T follicular helper cell (primary cell): ENCODE measurements at places on chromosomes 7 and 10.

GRCh38 chr10:110075686-110076085, 67.9 kb downstream of the ADD3 start:
- DNase-seq = no peak

GRCh38 chr10:133070405-133070804, 17.3 kb upstream of the ADGRA1 start:
- DNase-seq = no peak

DNA sequence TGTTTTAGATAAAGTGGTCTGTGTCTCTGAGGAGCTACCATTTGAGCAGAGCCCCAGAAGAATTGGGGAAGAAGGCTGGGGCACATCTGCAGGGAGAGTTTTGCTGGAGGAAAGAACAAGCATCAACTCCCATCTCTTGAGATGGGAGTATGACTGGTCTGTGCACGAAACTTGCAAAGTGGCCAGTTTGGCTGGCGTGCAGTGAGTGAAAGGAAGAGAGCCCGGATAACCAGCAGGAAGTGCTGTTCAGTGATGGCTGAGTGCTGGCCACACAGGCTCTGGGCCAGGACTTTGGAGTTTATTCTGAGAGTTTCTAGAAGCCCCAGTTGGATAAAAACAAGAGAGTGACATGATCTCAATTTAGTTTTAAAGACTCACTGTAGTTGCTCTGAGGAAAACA, 34.4 kb upstream of the SVIL start:
- no peak for DNase-seq

DNA sequence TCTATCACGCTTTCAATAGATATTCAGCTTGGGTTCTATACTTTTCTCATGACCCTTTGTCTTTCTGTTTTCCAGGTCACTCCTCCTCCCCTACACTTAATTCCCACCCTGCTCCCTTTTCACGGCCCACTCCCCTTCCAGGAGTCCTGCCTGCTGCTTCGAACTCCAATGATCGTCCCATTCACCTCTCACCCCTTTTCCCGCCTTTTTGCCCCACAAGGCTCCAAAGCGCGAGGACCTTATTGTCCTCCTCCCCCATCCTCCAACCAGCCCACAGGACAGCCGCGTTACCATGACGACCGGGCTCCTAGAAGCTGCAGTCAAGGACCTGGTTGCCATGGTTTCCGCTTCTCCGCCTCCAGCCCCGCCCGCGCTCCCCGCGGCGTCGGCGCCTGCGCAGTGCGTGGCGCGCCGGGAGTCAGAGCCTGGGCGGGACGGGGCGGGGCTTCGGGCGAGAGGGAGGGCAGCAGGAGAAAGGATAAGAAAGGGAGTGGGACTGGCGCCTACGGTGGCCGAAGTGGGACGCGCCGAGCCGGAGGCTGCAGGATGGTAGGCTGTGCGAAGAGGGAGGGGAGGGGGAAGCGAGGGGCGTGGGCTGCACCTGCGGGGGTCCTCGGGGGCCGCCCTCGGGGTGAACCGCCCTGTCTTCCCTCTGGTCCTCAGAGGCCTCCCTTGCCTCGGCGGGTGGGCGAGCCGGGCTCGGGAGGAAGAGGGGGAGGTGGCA, at the start of gene AP1S1:
Gene AP1S1 (plus strand): TSS at position 508 of the 724 bp plus-strand sequence. CDS start 39 bp downstream, at position 547.
- peak; percentile 83 for DNase-seq

DNA sequence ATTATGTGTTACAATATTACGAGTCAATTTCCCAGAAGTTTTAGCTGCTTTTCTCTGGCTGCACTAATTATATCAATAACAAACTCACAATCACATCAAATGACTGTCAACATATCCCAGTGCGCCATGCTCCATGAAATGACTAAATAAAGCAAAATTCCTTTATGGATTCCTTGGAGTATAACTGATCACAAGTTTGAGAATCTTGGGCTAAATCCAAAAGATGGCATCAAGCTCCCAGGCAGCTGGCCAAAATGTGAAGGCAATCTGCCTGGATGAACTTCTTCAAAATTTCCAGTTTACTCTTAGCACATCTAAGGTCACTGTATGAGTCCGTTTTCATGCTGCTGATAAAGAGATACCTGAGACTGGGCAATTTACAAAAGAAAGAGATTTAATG, 210.8 kb downstream of the CCSER2 start:
- DNase-seq = no peak

DNA sequence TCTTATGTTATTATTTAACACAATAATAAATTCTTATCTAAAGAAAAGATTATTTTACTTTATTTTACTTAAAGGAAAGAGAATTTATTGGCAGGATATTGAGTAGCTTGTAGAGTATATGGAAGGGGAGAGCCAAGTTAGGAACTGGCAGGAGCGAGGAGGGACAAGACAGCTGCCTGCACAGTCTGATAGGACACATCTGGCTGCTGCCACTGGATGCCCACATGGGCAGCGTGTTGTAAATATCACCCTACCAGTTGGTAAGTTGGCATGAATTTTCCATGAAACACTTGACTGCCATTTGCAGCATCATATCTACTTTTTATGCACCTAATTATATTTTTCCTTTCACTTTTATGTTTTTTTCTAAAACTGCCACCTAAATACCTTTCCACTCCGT, 19.6 kb downstream of the SRI start:
- no peak for DNase-seq

DNA sequence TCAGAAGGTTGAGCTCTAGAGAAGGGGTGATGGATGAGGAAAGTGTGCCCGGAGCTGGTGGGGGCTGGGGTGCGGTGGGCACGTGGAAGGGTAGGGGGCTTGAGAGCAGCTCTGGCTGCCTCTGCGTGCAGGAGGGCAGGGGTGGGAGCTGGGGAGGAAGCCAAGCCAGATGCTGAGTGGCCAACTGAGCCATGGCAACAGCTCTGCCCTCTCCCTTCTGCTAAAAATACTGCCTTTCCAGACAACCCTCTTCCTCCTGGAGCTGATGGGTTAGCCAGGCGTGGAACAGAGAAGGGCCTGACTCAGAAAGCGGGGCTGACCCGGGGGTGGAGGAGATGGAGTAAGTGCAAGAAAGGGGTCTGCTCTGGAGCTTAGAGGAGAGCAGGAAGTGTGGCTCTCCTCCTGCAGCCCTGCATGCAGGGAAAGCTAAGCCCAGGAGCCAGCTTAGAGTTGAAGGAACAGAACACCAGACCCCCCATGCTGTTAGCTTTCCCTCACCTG, 114.6 kb upstream of the AGK start:
- DNase-seq = no peak

DNA sequence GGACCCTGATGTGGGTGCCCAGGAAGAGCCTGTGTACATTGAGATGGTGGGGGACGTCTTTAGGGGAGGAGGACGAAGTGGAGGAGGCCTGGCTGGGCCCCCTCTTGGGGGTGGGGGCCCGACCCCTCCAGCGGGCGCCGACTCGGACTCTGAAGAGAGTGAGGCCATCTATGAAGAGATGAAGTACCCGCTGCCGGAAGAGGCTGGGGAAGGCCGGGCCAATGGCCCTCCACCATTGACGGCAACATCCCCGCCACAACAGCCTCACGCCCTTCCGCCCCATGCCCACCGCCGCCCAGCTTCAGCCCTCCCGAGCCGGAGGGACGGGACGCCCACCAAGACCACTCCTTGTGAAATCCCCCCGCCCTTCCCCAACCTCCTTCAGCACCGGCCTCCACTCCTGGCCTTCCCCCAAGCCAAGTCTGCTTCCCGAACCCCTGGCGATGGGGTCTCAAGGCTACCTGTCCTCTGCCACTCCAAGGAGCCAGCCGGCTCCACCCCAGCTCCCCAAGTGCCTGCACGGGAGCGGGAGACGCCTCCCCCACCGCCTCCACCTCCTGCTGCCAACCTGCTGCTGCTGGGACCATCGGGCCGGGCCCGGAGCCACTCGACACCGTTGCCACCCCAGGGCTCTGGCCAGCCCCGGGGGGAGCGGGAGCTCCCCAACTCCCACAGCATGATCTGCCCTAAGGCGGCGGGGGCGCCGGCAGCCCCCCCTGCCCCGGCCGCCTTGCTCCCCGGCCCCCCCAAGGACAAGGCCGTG, 4.8 kb downstream of the NYAP1 start:
- no peak for DNase-seq

GRCh38 chr10:130263289-130263688, 127.1 kb downstream of the GLRX3 start:
- DNase-seq = no peak

GRCh38 chr7:55073051-55073511, 54.3 kb downstream of the EGFR start:
- no peak for DNase-seq

DNA sequence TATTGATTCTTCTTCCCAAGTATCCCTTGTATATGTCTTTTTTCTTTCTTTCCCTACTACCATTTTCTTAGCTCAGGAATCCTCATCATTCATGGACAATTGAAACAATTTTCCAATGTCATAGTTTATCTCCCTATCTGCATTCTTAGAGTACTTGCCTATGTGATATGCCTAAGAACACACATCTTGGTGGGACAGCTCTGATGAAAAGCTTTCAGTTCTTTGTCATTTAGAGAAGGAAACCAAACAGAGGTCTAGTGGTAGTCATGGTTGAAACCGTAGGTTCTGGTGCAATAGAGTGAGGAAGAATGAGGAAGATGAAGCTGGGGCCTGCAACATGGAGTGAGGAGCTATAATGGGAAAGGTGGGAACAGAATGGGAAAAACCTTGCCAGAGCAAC, 28.2 kb downstream of the TDRD1 start:
- DNase-seq = no peak

- no peak for DNase-seq
Observed at GRCh38 chr10:128950159-128950915, 516.7 kb upstream of the MGMT start.

DNA sequence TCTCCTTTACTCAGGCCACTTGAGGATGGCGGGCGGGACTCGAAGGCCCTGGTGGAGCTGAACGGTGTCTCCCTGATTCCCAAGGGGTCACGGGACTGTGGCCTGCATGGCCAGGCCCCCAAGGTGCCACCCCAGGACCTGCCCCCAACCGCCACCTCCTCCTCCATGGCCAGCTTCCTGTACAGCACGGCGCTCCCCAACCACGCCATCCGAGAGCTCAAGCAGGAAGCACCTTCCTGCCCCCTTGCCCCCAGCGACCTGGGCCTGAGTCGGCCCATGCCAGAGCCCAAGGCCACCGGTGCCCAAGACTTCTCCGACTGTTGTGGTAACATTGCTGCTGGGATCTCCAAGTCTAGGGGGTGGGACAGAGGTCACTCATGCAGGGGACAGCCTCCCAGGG, 65.7 kb downstream of the GTF2IRD1 start:
- no peak for DNase-seq
